ENCODE measurements at places on chromosomes 6 and 20.

DNA sequence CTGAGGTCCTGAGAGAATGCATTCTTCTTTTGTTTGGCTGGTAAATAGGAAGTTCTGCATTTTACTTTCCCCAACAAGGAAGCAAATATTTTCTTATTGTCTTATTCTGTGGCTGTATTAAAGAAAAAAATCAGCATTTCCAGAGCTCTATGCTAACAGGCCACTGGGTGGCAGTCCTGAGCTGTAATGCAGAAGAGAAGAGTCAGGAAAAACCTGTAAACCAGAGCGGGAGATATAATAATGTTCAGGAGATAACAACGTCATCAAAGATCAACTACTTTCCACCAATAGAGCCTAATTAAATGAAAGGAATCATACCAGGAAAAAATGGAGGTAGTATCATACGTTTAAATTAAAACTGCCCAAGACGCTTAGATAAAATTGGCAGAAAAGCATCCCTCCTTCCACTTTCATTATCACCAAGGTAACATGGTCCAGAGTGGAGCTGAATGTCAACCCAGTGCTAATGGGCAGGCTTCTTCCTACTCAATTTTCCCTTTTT, 55.6 kb upstream of the CARMIL1 start:
- peak; percentile 51 for DNase-seq

- peak; percentile 74 for DNase-seq
These were observed 20.4 kb upstream of the EFHC1 start for GRCh38 chr6:52399511-52400312.

DNA sequence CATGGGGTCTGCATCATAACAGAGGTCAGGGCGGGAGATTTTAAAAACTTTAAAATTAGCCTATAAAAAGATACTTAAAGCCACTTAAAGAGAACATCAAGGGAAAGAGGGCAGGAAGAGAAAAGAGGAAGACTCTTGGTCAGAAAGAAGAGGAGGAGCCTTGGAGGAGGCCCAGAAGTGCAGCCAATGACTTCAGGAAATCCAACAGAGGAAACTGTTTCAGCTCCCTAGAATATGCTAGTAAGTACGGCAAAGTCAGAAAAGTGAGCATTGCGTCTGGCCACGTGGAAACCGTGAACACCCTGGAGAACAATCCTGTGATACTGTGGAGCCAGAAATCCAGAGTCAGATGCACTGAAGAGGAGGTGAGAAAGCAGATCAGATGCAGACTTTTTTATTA, 22.5 kb upstream of the NHSL1 start:
- DNase-seq = no peak

DNA sequence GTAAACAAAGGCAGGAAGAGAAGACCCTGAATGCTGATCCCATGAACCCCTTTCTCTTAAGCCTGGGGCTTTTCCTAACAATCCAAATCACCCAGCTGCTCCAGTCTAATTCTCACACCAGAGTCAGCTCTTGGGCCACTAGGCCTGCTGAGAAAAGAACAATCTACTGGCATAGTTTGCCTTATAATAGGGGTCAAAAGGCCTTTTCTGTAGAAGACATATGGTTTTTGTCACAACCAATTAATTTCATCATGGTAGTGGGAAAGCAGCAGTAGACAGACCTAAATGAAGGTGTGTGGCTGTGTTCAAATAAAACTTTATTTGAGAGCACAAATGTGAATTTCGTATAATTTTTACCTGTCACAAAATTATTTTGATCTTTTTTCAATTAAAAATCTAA, 994.7 kb upstream of the EPHA7 start:
- DNase-seq = no peak

- no peak for DNase-seq
These were observed 149.3 kb downstream of the PTPRT start for GRCh38 chr20:43040427-43040826.
